ENCODE measurements at places on chromosomes 7 and 10.

GRCh38 chr10:106158241-106158640 lies 1006.3 kb downstream of the SORCS1 start:
- H3K36me3 ChIP-seq, result no peaks in the 10 kb centered on the region
- H3K27me3 ChIP-seq, result no peaks in the 10 kb centered on the region
- no peaks in the 10 kb centered on the region for H3K4me1 ChIP-seq
- H3K27ac ChIP-seq, result no peak overlapping the region

GRCh38 chr7:132228240-132228639 lies 348.0 kb downstream of the PLXNA4 start:
- no peaks in the 10 kb centered on the region for H3K27me3 ChIP-seq
- H3K4me3 ChIP-seq, result no peak overlapping the region
- DNase-seq, result no peak

DNA sequence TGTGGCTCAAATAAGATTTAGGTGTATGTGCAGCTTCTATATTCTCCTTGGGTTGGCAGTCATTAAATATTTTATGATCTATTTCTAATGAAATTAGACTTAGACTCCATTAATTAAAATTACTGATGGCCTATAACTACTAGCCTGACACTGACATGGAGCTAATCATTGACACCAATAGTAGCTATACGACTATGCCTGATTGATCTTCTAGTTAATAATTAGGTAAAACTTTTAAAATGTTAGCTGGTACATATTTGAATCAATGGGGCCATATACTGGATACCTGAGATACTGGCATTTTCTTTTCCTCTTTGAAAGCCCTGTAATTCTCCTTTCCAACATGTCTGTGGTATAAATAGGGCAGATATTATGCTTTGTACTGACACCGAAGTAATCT lies 14.4 kb downstream of the WEE2 start:
- no peak overlapping the region for H3K4me3 ChIP-seq
- no peaks in the 10 kb centered on the region for H3K36me3 ChIP-seq
- no peak overlapping the region for H3K27ac ChIP-seq
- peaks cover 3% of the 10 kb centered on the region for H3K27me3 ChIP-seq
- peaks cover 3% of the 10 kb centered on the region for H3K4me1 ChIP-seq

- H3K4me1 ChIP-seq, result no peaks in the 10 kb centered on the region
- no peak overlapping the region for H3K4me3 ChIP-seq
- no peaks in the 10 kb centered on the region for H3K36me3 ChIP-seq
- no peak overlapping the region for H3K27ac ChIP-seq
- H3K27me3 ChIP-seq, result peaks cover 8% of the 10 kb centered on the region
Measured at GRCh38 chr7:16839646-16840045, 34.8 kb upstream of the AGR2 start.

GRCh38 chr7:152949253-152949652 lies 189.7 kb downstream of the ACTR3B start:
- DNase-seq, result no peak
- no peaks in the 10 kb centered on the region for H3K36me3 ChIP-seq
- H3K27ac ChIP-seq, result no peak overlapping the region
- peaks cover under 1% of the 10 kb centered on the region for H3K27me3 ChIP-seq

DNA sequence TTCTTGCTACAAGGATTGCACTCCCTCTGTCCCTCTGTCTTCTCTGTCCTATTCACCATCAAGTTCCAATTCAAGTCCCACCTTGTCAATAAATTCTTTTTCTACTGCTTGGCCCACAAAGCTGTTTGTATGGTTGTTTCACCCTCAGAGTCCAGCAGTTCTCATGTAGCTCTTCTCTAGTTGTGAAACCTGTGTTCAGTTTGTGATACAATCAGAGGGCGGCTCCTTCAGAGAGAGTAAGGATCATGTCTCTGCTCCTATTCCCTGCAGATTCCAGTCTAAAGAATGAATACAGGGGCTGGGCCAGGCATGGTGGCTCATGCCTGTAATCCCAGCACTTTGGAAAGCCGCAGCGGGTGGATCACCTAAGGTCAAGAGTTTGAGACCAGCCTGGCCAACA lies 126.6 kb upstream of the BET1 start:
- H3K4me1 ChIP-seq, result no peaks in the 10 kb centered on the region
- no peaks in the 10 kb centered on the region for H3K36me3 ChIP-seq
- no peak overlapping the region for H3K4me3 ChIP-seq
- H3K27ac ChIP-seq, result no peak overlapping the region
- no peak for DNase-seq
- H3K27me3 ChIP-seq, result peaks cover 1% of the 10 kb centered on the region

DNA sequence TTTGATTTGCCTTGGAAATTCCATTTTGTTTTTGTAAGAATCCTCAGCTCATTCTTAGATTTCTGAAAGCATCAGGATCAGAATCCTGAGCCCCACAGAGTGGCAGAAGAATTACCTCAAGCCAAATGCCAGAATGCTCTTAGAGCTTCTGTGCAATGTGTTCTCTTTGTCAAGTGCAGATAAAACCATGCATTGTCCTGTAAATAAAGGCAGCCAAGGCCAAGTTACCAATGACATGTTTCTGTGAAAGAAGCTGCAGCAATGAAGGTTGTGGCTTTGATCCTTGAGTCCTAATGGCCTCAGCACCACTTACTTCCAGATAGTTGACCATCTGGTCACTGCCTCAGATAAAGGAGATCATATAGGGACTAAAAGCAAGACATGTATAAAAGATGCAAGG lies 343.3 kb upstream of the AKR1E2 start:
- H3K4me1 ChIP-seq, result no peaks in the 10 kb centered on the region
- no peak for DNase-seq
- H3K36me3 ChIP-seq, result no peaks in the 10 kb centered on the region
- no peak overlapping the region for H3K27ac ChIP-seq
- H3K27me3 ChIP-seq, result peaks cover 4% of the 10 kb centered on the region

DNA sequence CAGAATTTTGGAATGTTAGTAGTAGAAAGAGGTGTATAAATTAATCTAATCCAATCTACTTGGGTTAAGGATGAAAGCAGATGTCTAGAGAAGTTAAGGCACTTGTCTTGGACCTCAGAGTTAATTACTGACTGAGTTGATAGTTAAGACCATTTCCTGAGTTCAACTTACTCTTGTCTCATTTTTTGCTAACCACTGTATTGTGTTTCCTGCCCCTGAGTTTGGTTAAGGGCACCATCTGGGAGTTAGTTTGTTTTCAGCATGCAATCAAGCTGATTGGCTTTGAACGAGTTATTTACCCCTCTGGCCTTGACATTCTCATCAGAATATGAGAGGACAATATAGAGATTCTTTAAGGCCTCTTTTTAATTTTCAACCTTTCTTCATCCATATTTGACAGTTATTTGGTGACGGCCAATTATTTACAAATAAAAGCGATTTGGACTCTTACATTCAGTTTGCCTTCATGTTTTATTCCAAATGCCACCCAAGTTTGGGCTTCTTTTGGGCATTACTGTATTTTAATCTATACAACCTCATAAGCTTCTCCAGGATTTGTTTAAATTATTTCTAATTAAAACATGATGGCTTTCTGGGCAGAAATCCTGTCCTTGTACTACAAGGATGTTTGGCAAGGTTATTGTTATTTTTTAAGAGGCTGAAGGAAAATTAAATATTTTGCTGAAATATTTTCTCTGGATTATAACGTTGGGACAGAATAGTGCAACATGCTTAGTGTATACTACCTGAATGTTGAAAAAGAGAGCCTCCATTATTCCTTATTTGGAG lies 225.0 kb downstream of the CACNB2 start:
- H3K4me3 ChIP-seq, result no peak overlapping the region
- no peaks in the 10 kb centered on the region for H3K36me3 ChIP-seq
- no peaks in the 10 kb centered on the region for H3K27me3 ChIP-seq
- no peak for DNase-seq
- no peak overlapping the region for H3K27ac ChIP-seq
- H3K4me1 ChIP-seq, result no peaks in the 10 kb centered on the region

DNA sequence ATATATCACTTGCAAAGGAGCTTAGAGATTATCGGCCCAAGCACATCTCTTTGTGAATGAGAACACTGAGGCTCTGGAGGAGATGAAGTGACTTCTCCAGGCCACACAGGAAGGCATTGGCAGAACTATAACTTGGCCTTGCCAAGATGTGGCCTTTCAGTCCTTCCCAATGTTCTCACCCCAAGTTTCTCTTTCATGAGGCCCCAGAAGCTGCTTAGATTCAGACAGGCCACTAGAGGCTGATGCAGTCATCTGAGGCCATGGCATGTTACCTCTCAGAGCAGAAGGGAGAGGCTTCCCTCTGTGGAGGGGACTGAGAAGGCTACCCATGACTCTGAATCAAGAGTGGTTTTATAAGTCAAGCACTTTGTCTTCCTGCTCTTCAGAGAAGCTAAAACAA lies 1003.7 kb downstream of the LRMDA start:
- DNase-seq, result no peak
- no peaks in the 10 kb centered on the region for H3K4me1 ChIP-seq
- H3K4me3 ChIP-seq, result no peak overlapping the region
- no peaks in the 10 kb centered on the region for H3K27me3 ChIP-seq
- no peaks in the 10 kb centered on the region for H3K36me3 ChIP-seq
- no peak overlapping the region for H3K27ac ChIP-seq

DNA sequence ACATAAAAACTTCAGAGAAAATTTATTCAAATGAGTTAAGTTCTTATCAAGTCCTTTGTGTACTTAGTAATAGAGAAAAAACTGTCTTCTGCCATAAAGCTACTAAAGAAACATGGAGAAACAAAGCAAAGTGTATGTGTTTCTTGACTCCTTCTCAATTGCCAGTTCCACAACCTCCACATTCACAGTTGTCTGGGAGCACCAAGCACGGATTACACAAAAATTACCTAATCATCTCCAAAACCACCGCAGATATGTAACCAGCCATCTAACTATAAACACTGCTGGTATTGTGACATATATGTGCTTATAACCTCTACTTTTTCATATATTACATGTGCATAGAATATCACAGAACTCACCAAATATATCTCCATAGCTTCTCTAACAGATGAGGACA lies 23.1 kb downstream of the MAGI2 start:
- H3K27me3 ChIP-seq, result no peaks in the 10 kb centered on the region
- no peak for DNase-seq
- no peak overlapping the region for H3K4me3 ChIP-seq
- no peaks in the 10 kb centered on the region for H3K36me3 ChIP-seq
- H3K27ac ChIP-seq, result no peak overlapping the region
- H3K4me1 ChIP-seq, result no peaks in the 10 kb centered on the region

Data from activated T-helper 2 cell treated with anti-CD3 and anti-CD28 coated beads, Interferon-gamma antibody, Interleukin-2, Interleukin-4, amounts not matched to agents 10 μg/mL and 5 μg/mL and 100 μg/mL, durations not matched to agents 14 hours and 24 hours and 36 hours (primary cell).